ENCODE measurements at places on chromosomes 5 and 9.

GRCh38 chr5:4191041-4191440, 595.4 kb downstream of the IRX1 start:
- DNase-seq: no peak

DNA sequence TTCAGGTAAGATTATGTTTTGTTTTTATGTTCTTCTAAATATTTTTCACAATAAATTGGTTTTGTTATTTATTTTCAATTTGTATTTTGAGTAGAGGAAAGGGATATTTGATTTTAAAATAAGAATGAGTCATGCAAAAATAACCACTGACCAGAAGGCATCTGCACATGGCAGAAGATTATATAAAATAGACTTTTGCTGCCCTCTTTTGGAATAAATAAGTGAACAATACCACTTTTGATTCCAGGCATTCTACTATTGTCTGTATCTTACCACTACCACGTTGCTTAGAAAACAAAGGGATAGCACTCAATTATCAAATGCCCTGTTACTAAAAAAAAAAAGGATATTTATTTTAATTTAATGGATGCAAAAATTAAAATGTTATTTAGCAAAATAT, 227.3 kb upstream of the ITGA1 start:
- no peak for DNase-seq

GRCh38 chr5:133195250-133195649, 143.4 kb downstream of the HSPA4 start:
- DNase-seq: no peak

DNA sequence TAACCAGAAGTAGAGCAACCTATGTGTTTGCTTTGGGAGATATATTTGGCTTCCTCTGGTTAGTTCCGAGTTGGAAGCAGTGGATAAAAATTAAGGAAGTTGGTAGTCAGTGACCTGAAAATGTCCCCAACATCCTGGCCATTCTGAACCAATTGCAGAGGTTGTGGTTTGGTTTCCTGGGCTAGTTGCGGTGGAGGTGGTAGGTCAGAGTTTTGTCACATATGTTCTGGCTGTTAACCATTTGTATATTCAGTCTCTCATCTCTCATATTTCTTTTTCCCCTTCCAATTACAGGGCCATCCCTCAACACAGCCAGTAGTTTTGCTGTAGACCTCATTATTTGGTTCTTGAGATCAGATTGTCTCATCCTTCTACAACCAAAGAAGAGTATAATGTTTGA, 1026.9 kb downstream of the PTPRD start:
- DNase-seq: no peak

- DNase-seq: no peak
Measured at GRCh38 chr5:140565024-140565779, 574 bp downstream of the SLC35A4 start.

- no peak for DNase-seq
Measured at GRCh38 chr9:106755736-106756135, 107.2 kb upstream of the ZNF462 start.

GRCh38 chr9:5425006-5425628, 12.6 kb downstream of the PLGRKT start:
- DNase-seq: no peak

GRCh38 chr9:81894891-81895290, 33.3 kb upstream of the SPATA31D4 start:
- no peak for DNase-seq

- DNase-seq: no peak
Measured at GRCh38 chr5:83750749-83751148, 30.1 kb upstream of the HAPLN1 start.

- DNase-seq: no peak
Measured at GRCh38 chr5:73160239-73160671, 12.7 kb upstream of the TMEM174 start.

- no peak for DNase-seq
Measured at GRCh38 chr5:139470821-139471300, at the start of gene SMIM33. TSS of gene SMIM33 (plus strand) at chr5:139471004. CDS start at chr5:139471122, 118 bp downstream.

GRCh38 chr5:36724467-36725332, 118.3 kb downstream of the SLC1A3 start:
- no peak for DNase-seq

DNA sequence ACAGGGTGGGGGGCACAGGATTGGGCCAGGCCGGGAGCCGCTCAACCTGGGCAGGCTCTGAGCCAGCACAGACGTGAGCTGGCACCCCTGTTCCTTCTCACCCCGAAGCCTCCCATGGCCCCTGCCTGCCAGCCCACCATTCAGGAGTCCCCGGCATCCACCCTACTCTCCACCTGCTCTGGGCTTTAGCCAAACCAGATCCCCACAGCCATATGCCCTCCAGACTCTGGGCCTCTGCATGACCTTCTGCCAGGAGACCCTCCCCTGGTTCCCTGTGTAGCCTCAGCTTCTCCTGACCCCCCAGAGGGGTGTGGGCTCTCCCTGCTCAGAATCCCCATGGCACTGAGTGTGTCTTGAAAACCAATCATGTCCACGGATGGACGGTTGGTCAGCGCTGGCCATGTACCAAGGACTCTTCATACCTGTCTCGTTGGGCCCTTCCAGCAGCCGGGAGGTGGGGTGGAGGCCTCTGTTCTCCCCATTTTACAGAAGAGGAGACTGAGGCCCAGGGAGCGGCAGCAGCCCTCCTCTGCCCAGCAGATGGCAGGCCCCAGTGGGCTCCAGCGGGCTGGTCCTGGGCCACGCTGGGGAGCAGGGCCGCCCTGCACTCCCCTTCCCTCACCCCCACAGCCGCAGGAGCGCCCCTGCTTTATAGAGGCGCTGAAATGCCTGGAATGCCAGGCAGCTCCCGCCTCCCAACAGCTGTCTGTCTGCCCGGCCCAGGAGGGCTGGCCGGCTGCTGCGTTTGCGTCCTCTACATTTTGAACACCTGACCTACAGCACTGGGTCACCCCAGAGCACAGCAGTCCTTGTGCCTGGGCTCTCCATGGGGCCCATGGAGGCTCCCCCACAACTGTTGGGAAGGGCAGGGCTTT, 3.5 kb upstream of the MYMK start:
- no peak for DNase-seq

GRCh38 chr9:85172001-85172978, 502.8 kb downstream of the NTRK2 start:
- DNase-seq: no peak

DNA sequence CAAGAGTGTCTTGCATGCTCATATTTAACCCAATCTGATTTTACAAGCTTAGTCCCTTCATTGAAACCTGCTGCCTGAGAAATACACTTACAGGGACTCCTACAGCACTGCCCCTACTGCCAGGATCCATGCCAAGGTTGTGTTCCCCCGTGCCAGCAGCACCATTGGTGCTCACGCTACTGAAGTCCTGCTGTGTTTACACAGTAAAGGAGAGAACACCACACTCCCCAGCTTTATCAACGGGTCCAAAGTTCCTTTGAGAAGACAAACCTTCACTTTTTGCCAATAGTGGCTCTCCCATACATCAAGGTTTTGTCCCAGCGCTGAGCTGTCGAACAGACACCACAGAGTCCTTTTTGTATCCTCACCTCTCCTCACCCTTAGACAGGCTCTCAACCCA, 155.1 kb upstream of the WWC1 start:
- no peak for DNase-seq

GRCh38 chr9:135260221-135261180, 173.0 kb downstream of the OLFM1 start:
- DNase-seq: no peak
